BE2C (cell line): ENCODE measurements at places on chromosomes 13 and 19.

- DNase-seq: no peak
Measured at GRCh38 chr13:99237981-99238662, 20.1 kb downstream of the GPR18 start.

GRCh38 chr13:112623051-112623711, 35.2 kb upstream of the TUBGCP3 start:
- no peak for DNase-seq

- no peak for DNase-seq
Measured at GRCh38 chr19:17411801-17412200, 6.4 kb upstream of the BST2 start.

- no peak for DNase-seq
Measured at GRCh38 chr19:10010247-10010691, at the start of gene COL5A3. Gene COL5A3, minus strand, starts transcription at chr19:10010504. Its CDS starts 119 bp downstream, at chr19:10010385.

- DNase-seq: no peak
Measured at GRCh38 chr13:106417467-106418110, 117.9 kb downstream of the EFNB2 start.

GRCh38 chr13:81795710-81796109, 1454.8 kb upstream of the SPRY2 start:
- no peak for DNase-seq

DNA sequence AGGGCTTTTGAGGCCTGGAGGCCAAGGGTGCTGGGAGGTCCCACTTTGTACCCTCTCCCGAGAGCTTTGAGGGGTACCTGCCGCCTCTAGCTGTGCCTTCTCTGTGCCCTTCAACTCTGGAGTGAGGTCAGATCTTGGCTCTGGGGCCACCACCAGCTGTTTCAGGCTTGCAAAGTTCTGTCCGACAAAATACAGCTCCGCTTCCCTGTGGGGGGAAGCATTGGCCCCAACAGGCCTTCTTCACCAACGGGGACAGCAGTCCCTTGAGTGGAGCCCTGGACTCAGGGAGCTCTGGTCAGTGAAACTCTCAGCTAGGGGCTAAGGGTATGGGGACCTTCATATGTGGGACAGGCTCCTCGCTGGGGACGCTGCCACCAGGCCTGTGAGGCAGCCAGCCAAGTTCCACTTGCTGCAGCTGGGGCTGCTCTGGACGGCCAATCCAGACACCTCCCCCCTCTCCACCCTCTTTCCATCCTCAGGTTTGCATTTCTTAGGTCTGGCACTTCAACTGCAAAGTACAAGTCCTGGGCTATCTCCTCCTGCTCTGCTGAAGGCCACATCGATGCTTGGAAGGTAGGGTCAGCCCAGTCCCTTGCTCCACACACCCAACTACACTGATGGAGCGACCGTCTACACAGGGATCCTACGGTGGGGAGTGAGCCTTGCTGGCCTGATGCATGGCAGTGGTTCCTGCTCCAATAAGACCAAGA, 46.8 kb downstream of the C13orf46 start:
- peak; percentile 56 for DNase-seq

DNA sequence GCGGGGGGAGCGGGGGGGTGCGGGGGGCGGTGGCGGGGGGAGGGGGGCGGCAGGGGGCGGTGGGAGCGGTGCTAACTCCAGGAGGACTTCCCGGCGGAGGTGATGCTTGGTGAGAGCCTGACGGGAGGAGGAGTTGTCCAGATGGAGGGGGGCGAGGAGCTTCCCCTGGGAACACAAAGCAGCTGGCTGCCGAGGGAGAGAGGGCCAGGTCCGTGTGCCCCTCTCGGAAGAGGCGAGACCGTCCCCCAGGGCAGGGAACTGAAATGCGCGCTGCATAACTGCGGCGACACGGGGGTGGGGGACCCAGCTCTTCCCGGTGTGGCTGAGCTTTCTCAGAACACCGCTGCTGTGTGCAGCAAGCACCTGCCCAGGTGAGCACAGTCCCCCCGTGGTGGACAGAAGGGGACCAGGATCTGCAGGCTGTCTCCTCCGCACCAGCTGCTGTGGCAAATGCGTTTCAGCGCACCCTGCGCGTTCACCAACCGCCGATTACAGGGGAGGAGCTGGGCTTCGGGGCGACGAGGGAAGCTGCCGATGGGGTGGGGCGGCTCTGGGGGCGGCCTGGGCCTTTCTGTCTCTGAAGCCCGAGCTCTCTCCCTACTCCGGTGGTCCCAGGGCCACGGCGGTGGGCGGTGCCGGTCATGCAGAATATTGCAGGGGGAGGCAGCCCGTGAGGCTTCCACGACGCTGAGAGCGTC, 54.7 kb upstream of the F7 start:
- DNase-seq: no peak

DNA sequence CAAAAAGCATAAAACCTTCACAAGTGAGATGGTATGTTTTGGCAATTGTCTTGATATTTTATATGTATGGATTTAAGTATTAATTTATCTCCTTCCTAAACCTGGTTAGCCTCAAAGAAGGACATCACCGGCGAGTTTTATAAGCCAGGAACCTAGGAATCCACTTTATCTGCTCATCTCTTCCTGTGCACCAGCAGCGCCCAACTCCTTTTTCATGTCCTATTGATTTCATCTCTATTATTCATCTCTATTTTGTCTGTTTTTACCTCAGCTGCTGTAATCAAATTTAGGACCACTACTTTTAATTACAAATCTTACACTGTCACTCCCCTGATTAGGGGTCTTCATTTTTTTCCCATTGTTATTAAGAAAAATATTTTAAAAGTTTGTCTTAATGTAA, 286.4 kb downstream of the DACH1 start:
- peak; percentile 27 for DNase-seq

DNA sequence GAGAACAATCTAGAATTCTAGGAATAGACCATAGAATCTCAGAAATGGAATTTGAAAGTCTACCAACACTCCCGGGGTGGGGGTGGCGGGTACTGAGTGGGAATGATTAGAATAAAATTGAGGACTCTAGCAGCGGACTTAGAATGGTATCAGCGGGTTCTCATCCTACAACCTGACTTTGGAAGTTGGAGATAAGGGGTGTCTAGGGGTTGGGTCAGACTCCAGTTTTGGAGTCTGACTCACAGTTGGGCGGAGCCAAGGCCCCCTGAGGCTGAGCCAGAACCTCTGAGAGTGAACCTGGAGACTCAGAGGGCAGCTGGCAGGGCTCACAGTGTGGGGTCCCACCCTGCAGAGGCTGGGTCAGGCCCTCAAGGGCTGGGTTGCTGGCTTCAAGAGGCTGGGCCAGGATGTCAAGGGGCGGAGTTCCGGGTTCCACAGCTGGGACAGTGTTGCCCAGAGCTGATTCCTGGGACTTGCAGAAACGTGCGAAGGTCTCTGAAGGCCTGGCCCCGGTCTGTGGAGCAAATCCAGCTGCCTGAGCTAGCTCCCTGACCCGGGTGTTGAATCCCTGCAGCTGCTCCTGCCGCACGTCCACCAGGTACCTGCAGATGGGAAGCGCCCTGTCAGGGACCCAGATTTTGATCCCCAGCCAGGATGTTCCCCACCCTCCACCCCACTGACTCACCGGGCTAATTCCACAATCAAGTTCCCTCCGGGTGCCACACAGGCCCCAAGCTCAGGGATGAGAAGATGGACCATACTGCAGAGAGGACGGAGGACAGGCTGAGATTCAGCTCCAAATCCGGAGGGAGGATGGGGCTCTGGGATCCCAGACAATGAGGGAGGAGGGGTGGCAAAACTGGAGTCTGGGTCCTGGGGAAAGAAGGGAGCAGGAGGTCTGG, 1.6 kb upstream of the TNNI3 start:
- DNase-seq: no peak

- peak; percentile 36 for DNase-seq
Measured at GRCh38 chr13:110593430-110594130, 21.8 kb upstream of the NAXD start.

GRCh38 chr19:15995536-15995935, 46.7 kb downstream of the OR10H4 start:
- no peak for DNase-seq

GRCh38 chr13:35479706-35480105, 3.2 kb upstream of the MAB21L1 start:
- no peak for DNase-seq

DNA sequence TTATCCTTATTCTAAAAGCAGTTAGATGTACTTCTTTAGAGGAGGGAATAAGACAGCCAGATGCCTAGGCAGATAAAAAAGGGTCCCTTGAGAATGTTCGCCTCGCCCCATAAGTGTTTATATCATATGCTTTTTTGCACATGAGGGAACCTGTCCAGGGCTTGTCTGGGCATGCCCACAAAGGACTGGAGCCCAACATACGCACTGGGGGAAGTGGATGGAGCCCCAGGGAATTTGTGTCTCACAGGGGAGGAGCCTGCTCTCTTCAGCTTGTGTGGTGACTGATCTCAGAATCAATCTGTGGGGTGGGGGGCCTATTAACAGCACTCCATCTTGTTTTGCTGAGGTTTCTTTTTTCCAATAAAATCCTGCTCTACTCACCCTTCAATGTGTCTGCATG, 22.6 kb downstream of the MED4 start:
- no peak for DNase-seq

DNA sequence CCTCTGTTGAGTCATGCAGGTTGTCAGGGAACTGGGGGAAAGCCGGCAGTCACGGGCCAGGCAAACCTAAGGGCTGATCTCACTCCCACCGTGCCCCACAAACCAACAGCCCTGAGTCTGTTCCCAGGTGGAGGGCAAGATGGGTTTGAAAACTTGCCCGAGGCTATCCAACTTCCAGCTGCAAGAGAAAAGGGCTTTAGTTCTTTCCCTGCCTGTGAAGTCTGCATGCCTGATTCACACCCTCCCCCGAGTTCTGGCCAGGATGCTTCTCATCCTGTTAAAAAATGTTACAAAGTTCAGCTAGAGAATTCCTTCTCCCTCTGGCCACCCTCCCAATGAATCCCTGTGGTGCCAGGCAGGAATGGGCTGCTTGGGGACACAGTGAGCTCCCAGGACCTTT, 33.1 kb downstream of the MYO16 start:
- DNase-seq: no peak

DNA sequence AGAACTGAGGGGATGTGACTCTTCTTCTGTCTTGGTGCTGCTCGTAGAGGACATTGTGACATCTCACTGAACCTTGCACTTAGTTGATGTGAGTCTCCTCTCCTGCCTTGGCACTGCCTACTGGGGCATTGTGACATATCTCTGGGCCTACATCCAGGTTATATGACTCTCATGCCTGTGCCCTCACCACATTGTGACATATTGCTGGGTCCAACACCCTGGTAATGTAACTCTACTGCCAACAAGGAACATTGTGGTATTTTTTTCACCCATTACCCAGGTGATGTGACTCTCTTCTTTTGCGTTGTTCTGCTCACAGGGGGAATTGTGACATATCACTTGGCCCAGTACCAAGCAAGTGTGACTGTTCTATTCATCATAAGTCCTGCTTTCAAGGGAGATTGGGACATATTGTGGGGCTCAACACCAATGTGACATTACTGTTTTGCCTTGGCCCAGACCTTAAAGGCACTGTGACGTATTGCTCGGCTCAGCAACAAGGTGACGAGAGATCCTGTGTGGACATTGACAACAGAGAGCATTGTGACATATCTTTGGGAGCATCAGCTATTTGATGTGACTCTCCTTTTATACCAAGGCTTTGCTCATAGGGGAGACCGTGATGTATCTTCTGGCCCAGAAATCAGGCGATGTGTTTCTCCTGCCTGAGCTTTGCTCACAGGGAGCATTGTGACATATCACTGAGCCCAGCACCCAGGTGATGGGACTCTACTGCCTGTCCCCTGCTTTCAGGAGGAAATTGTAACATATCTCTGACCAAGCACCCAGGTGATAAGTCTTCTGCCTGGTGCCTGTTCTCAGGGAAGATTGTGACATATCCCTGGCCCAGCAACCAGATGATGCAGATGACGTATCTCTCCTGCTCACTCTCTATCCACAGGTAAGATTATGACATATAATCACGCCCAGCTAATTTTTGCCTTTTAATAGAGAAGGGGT, 12.2 kb upstream of the ZNF429 start:
- no peak for DNase-seq

DNA sequence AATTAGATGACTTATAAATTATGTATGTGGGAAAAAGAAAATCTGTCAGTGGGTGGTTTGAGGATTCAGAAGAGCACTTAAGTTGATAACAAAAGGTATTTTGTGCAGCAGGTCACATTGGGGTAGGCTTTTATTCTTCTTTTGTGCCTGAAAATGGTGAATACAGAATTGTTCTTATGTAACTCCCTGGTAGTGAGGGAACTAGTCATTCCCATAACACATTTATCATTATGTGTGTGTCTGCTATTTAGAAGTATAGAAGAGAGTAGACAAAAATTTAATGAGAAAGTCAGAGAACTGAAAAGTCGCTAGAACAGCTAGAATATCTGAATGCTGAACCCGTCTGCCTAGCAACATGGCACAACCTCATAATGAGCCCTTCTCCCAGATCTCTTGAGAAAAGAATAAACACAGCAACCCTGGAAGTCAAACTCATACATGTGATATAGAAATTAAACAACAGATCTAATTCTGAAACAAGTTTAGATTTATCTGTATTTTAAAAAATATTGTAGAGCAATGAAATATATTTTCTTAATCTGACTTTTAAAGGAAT, 111.8 kb upstream of the EDNRB start:
- DNase-seq: no peak

DNA sequence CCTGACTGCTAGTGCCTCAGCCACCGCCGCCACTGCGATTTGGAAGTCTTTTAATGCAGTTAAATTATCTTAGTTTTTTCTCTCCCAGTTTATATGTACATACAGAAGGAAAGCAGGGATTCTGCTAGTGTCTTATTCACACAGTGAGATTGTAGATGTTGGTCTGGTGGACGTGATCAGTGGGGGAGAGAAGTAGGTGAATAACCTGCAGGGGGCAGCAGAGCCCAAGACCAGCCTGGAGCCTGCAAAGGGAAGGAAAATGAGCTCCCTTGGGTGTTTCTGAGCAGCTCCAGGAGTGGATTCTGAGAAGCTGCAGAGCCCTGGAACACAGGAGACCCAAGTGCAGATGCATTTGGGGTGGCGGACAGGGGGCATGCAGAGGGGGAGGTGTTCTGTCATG, 26.3 kb downstream of the ZNF844 start:
- DNase-seq: peak; percentile 58

DNA sequence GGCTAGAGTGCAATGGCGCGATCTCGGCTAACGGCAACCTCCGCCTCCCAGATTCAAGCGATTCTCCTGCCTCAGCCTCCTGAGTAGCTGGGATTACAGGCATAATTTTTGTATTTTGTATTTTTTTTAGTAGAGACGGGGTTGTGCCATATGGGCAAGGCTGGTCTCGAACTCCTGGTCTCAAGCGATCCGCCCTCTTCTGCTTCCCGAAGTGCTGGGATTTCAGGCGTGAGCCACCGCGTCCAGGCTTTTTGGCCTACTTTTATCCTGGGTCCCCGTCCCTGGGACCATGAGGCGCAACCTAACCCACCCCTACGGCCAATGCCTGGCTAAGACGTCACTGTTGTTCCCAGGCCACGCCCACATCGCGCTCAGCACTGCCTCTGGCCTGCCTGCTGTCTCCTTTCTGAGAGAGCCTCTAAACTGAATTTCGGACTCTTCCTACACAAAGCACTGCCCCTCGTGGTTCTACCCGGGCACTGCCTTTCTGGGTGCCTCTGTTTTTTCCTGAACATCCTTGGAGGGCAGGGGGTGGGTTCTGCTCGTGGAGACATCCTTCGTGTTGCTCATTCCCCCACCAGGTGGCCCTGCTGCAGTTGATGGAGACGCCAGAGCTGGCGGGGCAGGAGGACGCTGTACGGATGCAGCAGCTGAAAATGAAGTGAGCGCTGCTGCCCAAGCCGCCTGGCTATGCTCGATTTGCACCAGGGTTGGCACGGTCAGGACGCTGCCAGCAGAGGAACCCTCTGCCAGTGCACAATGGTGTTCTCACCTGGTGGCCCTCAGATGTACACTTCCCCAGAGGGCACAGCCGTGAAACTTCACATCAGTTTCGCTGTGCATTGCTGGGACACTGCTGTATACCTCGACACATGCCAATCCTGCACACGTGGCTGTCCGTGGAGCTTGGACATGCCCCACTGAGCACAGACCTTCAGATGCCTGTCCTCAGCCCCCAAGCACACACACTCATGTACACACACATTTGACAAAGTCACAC, 2.0 kb downstream of the REX1BD start:
- peak; percentile 98 for DNase-seq
